Mesothelial cell of epicardium (in vitro differentiated cells): ENCODE measurements at places on chromosomes 16 and 17.

GRCh38 chr17:4597975-4598374 is 13.6 kb downstream of the SMTNL2 start:
- no peak for DNase-seq

- DNase-seq: no peak
These were observed 2.9 kb upstream of the COASY start for GRCh38 chr17:42559075-42559474.

DNA sequence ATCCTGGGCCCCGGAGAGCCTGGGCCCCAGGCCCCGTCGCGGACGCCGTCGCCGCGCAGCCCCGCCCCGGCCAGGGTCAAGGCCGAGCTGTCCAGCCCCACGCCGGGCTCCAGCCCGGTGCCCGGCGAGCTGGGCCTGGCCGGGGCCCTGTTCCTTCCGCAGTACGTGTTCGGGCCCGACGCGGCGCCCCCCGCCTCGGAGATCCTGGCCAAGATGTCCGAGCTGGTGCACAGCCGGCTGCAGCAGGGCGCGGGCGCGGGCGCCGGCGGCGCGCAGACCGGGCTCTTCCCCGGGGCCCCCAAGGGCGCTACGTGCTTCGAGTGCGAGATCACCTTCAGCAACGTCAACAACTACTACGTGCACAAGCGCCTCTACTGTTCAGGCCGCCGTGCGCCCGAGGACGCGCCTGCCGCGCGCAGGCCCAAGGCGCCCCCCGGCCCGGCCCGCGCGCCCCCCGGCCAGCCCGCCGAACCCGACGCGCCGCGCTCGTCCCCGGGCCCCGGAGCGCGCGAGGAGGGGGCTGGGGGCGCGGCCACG is 36.8 kb upstream of the ZC3H18 start:
- DNase-seq: no peak

DNA sequence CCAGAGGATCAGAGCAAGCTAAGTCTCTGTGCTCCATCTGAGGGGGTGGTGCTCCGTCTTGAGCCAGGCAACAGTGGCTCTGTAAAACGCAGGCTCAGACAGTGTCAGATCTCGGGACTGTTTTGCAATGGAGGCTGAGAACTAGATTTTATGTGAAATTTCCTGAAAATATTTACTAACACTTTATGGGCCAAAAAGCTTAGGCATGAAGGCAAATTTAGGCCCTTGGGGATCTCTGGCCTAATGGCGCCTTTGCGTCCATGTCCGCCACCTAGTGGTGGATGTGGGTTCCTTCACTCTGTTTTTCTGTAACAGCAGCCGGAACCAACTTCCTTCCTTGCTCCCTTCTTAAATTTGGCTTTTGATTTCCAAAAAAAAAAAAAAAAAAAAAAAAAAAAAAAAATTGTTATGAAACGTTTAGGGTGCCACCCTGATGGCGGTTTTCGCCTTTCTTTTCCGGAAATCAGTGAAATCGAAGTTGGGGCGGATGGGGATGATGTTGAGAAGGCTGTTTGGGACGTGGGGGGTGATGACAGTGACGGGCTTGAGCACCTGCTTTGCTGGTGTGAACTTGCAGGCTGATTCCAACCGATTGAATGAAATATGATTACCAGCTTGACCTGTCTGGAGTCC is 14.0 kb upstream of the ELAC2 start:
- DNase-seq: peak; percentile 45

DNA sequence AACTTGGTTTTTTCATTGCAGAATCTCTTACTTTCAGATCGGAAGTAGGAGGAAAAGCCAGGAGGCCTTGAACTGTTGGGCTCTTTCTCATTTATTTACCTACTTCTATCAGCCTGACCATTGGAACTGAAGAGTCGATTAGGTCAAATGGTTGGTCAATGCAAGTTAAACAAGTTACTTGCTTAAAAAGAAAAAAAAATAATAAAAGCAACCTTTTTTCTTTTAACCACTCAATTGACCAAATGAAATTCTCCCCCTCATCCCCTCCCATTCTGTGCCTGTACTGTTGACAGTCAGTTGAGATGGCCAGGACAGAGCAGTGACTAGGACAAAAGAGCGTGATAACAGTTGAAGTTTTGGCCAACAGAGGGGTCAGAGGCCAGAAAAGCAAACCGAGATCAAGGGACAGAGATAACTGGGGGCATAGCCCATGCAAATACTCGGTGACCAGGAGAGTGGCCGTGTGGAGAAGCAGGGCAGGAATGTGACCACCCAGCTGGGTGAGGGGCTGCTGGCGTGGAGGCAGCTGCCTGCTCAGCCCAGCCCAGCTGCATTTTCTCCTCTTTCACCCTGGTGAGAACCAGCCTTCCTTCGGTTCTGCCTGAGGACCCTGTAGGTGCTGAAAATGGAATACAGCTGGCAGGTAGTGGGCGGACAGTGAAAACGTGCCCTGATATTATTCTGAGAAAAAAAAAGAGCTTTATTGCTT is 72.2 kb downstream of the HS3ST3B1 start:
- no peak for DNase-seq

GRCh38 chr17:7235693-7236665 is 1.7 kb upstream of the DVL2 start:
- DNase-seq: no peak

DNA sequence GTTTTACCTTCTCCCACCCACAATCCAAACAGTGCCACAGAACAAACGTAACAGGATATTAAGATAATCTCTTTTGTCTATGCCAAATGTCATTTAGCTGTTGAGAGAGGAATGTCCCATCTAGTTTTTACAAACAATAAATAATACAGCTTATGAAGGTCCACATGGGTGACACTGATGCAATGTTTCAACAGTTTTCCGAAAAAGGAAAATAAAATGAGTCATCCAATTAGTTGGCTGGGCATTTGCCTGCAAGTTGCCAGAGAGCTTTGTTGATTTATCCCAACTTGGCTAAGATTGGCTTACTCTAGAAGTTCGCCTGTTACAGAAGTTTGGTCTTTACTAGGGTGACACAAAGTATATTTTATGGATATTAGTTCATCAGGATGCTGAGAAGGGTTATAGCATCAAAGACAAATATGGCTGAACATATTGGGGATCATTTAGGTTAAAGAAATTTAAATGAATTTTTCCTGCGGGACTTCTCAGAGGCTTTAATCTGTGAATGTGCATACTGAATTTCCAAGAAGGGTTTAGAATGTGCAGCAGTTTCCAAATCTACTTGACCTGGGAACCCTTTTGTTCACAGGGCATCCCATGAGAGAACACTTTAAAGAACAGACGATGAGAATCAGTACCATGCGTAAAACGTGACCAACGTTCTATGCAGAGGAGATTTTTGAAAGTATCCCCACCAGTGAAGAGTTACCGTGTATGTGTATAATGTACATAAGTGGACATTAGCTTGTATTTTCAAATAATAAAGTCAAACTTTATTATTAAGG is 73.1 kb downstream of the CDH13 start:
- no peak for DNase-seq

- no peak for DNase-seq
These were observed 108.0 kb downstream of the SKAP1 start for GRCh38 chr17:48322060-48322459.

DNA sequence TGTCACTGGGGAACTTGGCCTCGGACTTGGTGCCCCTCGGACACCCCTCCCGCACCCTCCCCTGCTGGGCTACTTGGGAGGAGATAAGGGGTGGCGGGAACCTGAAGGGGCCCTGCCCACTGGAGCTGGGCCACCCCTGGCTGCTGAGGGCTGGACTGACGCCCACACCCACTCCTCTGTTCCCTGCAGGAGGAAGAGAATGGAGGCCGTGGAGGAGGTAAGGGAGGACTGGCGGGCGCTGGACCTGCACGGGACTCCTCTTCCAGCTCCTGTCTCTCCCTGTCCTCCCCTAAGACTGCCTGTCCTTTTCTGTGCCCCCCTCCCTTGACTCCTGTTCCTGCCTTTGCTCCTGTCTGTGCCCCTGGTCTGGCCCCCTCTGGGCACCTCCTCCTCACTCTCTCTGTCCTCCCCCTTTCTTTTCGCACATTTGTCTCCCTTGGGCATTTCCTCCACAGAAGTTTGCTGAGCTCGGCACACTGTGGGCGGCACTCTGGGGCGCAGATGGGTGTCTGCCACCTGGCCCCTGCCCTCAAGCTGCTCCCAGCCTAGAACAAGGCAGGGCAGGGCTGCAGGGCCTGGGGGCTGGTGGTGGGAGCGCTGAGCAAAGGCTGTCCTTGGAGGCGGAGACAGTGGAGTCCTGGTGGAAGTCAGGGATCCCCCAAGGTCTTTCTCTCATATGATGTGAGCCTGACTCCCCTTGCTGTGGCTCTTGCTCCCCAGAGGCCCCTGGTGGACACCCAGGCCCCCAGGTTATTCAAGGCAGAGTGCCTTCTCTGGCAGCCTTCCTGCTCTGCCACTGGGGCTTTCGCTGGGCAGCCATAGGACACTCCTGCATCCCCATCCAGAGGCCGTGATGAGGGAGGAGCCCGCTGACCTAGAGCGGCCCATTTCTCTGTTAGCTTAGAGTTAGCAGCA is 32.7 kb downstream of the ARHGAP23 start:
- DNase-seq: no peak

DNA sequence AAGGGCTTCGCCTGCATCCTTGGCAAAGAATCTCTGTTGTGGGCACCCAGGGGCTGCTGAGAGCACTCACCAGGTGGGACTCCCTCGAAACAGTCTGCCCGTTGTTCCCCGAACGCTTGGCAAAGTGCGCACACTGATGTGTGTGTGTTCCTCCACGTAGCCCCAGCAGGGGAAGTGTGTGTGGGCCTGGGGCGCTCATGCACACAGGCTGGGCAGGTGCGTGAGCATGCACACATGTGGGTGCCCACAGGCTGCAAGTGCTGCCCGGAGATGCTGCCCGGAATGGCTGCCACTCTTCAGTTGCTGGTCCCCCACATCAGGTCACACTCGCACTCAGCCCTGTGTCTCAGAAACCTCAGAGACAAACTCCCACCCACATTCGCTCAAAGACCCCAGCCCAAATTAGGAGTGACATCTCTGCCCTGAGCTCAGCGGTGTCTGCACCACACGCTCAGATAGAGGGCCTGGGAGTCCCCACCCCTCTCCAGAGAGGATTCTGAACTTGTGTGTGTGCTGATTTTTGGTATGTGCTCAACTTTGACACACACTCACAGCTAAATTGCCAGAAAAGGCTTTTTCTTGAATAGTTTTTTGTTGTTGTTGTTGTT is 119.4 kb downstream of the MGAT5B start:
- DNase-seq: no peak

DNA sequence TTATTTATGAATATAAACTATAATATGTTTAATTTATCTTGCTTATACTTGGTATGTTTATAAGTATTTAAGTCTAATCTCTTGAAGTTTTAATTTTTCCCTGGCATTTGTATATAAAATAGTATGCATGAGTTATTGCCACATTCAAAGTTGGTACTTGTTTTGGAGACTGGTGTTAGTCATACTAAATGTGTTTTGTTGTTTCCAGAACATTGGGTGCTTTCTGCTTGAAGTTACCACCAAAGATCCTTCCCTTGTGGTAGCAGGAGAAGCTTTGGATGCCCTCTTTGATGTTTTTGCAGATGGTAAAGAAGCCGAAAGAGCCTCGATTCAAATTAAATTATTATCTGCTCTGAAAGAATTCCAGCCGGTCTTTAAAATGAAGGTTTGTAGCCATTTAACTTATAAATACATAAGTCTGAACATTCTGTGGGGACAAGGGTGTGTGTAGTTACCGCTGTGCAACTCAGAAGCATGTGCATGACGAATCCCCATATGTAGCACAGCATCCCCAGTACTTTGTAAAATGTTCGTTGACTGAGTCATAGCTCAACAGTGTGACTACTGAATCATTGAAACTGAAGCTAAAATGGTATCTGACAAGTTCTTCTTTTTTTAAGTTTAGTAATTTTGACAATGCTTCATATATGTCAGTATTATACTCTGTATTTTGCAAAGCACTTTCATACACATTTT is 36.4 kb downstream of the HEATR3 start:
- no peak for DNase-seq

DNA sequence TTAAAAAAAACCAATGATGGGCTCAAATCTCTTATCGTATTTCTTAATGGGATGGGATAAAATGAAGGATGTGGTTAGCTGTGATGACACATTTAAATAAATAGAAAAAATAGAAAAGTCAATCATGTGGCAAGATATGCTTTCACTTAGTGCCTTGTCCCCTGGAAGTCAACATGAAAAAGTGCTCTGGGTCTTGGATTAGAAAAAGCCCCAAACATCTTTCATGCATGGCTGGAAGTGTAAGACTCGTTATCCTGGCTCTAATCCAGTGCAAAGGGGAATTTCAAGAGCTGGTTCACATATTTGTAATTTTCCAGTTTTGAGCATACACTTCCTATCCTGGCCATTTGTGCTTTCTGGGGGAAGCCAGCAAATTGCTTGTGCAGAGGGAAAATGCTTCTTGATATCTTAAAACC is 160.9 kb downstream of the MAP2K6 start:
- DNase-seq: no peak

- DNase-seq: no peak
These were observed 2.4 kb downstream of the CACNG4 start for GRCh38 chr17:66966704-66967418.

DNA sequence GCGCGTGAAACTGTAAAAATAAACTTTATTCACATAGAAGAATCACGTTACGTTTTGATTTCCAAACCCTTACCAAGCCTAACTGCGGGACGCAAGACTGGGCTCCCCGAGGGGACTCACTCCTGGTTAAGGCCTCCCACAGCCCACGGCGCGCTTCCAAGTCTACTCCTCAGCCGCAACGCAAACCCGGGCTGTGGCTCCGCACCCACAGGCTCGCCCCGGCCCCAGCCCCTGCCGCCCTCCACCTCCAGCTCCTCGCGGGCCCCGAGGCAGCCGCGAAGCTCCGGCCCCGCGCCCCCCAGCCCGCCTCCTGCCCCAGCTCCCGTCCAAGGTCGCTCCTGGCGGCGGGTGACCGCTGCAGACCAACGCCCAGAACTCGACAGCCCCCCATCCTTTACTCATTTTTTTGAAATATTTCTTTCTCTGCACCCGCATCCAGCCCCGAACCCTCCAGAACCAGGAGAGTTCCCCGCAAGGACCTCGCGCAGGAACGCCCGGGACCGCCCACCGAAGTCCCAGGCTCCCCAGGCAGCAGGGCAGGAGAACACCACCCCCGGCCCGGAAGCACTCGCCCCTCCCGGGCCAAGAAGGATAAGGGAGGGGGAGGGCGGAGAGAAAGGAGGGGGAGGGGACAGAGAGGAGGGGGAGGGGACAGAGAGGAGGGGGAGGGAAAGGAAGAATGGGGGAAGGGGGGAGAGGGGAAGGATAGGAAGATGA is 912 bp downstream of the USP22 start:
- DNase-seq: peak; percentile 64

DNA sequence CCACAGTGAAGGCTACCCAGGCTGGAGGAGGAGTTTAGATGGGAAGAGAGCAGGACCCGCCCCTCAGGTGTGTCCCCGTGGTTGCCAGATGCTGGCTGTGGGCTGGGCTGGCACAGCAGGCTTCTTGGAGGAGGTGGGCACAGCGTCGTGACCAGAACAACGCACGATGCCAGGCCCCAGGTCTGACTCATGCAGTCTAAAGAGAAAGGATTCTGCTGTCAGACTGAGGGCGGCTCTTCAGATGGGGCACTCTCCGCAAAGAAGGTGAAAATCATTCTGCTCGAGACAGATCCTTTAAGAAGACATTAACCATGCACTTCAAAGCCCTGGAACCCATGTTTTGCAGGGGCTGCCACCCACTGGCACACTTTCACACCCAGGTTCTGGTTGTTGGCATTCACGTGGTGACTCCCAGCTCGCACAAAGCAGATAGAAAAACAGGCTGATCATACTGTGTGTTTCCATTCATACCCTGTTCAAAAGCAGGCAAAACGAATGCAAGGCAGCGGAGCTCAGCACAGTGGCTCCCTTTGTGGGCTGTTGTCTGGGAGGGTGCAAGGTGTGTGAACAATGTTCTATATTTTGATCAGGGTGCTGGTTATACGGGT is 19.0 kb downstream of the CACNG4 start:
- no peak for DNase-seq
